ENCODE measurements at places on chromosomes 3 and 15.

DNA sequence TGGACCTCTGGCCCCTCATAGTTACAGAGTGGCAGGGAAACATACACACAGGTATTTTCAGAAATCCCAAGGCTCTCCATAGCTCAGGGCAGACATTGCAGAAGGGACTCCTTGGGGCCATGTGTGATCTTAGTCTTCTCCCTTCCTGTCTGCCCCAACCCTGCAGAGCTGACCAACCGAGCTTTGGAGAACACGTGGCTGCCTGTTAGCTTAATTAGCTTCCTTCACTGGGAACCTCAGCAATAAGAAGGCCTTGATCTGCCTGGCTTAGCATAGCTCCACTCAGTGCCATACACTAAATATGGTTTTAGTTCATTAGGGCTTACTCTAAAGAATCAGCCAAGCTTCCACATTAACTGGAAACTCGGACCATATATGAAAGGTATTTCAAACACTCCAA, 12.3 kb downstream of the LYZL4 start:
- no peak for DNase-seq

GRCh38 chr15:72732516-72732915, 46.5 kb downstream of the BBS4 start:
- no peak for DNase-seq

GRCh38 chr3:107216711-107217110, 160.5 kb upstream of the CCDC54 start:
- DNase-seq: no peak

GRCh38 chr3:129567176-129567705, 24.3 kb downstream of the H1-8 start:
- no peak for DNase-seq

DNA sequence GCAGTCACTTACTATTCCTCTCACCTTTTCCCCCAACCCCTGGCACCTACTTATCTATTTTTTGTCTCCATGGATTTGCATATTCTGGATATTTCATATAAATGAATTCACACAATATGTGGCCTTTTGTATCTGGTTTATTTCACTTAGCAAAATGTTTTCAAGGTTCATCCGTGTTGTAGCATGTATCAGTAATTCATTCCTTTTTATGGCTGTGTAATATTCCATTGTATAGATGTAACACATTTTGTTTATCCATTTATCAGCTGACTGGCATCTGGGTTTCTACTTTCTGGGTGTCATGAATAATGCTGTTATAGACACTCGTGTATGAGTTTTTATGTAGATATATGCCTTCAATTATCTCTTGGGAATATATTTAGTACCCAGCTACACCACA, 5.8 kb downstream of the MNS1 start:
- no peak for DNase-seq

DNA sequence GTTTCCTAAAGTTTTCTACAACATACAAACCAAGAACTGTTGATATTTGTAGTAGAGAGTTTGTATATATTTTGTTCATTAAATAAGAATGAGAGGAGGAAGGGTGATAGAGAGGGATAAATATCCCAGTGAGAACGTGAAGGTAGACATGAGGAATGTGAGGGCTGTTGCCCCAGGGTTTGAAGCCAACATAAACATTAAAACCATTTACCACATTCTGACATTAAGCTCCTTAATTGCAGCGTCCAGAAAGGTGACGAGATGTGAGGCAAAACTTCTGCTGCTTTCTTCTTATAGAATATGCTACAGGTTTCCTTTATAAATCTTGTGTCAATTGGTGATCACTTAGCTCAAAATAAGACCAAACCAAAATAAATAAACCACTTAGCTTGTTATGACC, 267.8 kb upstream of the CNTN4 start:
- no peak for DNase-seq

DNA sequence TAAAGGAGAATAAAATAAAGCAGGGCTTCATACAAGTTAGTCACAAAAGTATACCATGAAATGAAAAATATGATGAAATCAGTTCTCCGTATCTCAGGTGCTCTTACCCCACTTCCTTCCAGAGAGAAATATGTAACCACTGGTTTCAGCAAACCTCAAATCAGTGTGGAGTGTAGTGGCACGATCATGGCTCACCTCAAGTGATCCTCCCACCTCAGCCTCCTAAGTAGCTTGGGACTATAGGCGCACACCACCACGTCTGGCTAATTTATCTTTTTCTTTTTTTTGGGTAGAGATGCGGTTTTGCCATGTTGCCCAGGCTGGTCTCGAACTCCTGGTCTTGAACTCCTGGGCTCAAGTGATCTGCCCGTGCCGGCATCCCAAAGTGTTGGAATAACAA, 24.2 kb downstream of the DENND4A start:
- DNase-seq: no peak

DNA sequence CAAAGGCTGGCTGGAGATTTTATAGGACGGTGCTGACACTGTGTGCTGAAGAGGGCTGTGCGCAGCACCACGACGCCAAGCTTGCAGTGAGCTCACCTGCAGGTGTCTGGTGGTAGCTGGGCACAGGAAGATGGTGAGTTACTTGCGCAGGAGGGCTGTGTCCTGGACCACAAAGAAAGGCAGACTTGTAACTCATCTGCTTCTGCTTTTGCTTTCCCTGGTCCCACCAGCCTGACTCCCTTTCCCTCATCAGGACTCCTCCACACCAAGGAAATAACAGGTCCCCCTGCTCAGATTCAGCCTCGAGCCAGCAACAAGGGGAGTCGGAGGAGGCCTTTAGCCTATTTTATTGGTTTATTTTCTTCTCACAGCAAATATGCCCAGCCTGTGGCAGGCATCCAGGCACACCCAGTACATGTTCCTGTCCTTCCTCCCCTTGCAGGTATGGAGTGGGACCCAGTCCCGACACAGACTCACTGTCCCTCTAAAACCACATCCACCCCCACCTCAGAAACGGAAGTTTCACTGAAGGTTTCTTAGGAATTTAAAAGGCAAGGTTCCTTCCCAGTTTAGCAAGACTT, 35.6 kb upstream of the FLNB start:
- no peak for DNase-seq

DNA sequence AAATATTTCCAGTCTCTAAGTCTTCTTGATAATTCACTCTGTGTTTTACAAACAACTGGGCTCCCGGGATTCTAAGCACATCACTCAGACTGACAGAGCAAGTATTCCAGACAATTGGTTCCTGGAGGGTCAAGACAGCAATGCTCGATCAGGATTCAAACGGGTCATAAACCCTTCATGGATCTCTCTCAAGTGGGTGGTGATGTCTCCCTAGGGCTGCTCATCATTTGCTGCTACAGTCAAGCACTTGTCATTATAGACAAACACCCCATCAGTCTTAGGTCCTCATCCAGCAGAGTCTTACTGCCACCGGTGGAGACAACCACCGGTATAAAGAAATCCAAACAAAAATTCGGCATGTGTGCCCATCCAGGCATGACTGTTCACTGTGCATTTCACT, 921.1 kb downstream of the FHIT start:
- DNase-seq: no peak

GRCh38 chr3:14988988-14989394, 41.6 kb downstream of the NR2C2 start:
- no peak for DNase-seq

- no peak for DNase-seq
Measured at GRCh38 chr3:142586803-142587406, 8.4 kb upstream of the ATR start.

DNA sequence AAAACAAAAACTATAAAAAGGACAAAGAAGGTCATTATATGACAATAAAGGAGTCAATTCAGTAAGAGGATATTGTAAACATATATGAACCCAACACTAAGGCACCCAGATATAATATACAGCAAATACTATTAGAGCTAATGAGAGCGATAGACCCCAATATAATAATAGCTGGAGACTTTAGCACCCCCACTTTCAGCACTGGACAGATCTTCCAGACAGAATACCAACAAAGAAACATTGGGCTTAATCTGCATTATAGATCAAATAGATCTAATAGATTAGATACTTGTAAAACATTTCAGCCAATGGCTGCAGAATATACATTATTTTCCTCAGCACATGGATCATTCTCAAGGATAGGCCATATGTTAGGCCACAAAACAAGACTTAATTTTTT, 53.4 kb downstream of the NUDT16 start:
- DNase-seq: no peak

GRCh38 chr3:52428151-52429005, 16.5 kb downstream of the SEMA3G start:
- DNase-seq: no peak

DNA sequence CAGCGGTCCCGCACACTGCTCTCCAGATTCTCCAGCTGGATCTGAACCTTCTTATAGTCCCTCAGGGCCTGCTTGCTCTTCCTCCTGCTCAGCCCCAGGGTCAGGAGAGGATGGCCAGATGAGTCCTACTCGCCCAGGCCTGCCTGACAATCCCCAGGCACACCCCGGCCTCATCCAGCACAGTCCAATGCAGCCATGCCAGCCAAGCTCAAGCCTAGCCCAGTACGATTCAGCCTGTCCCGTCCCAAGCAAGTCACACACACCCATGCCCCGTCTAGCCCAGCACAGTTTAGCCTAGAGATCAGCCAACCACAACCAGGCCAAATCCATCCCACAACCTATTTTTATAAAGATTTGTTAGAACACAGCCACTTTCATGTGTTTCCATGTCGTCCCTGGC, 16.8 kb downstream of the PLXNB1 start:
- no peak for DNase-seq

GRCh38 chr3:156497326-156497725, 57.6 kb downstream of the SSR3 start:
- DNase-seq: no peak

DNA sequence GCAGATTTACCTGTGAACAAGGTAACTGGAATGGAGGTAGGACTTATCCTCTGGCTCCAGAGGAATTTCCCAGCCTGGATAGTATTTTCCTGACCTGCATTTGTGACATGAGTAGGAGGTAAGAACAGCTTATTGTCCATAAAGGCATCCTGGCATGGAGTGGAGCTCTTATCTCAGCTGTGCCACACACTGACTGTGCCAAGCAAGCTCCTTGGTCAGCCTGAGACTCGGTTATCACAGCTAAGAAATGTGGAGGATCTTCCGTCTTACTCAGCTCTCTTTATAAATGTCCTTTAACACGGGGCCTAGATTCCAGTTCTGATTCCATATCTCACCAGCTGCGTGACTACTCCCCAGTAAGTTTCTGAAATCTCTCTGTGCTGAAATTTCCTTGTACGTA, 38.9 kb downstream of the SLCO3A1 start:
- no peak for DNase-seq

DNA sequence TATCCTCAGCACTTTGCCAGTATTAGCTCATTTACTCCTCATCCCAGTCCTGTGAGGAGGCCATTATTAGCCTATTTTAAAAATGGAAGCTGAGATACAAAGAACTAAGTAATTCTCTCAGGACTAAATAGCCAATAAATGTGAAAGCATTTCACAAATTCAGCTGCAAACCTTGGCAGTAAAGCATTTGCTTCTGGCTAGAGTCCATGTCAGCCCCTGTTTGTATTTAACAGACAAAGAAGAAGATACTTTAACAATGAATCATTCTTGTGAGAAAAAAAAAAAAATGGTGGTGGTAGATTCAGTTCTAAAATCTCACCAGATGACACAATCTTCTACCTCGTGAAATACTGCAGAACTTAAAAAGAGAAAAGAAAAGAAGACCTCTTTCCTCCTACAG, 85.0 kb upstream of the CNTN6 start:
- no peak for DNase-seq

Measured in cortex of kidney (tissue), 1 donor.